CD4-positive, alpha-beta T cell treated with Interleukin-21 for 1 hour (primary cell): ENCODE measurements at places on chromosomes 1 and 21.

DNA sequence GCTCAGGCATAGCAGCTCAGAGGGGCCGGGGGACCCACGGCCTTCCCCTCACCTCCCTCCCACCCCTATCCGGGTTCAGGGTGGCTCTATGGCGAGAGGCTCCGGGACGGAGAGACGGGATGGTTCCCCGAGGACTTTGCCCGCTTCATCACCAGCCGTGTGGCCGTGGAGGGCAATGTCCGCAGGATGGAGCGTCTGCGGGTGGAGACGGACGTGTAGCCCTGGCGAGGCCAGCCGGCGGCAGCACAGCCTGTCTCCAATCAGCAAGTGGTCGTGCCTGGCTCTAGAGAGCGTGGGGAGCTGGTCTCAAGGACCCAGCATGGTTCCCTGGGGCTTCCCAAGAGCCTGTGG, 25.9 kb downstream of the ARHGEF16 start:
- no peak for DNase-seq

- DNase-seq: no peak
These were observed 359.8 kb downstream of the DUSP10 start for GRCh38 chr1:221381910-221382623.

GRCh38 chr1:204885790-204886189, 15.1 kb downstream of the NFASC start:
- DNase-seq: no peak

DNA sequence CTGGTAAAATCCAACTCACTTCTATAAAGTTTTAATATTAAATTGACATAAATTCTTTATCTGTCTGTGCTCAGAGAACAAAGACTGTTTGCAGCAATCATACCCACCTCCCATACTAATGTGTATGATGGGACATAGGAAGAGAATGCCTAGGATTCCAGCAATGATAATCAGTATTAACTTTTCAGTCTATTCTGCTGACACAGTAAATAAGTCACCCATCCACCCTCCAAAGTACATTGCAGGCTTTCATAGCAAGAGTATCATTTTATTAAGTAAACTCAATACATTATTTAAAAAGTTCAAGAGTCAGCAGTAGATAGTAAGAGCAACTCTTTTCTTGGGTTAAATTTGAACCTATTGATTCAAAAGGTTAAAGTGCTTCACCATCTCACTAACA, 8.8 kb downstream of the RBM34 start:
- DNase-seq: no peak

GRCh38 chr1:58753431-58753866, 30.4 kb downstream of the JUN start:
- DNase-seq: no peak

DNA sequence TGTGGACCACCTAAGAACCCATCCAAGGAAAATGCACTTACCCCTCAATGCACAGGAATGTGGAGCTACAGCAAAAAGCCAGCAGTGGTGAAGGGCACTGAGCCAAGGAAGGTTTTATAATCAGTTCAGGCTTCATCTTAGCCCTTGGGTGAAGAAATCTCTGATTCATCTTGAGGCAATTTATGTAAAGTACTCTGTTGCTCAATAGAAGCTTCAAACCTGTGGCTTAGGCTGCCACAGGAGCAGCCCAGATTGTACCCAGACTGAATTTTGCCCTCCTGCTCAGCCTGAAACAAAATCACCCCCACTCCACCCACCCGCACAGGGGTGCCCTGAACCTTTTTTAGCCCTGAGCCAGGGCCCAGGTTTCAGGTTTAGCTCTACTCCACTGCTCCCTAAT, at the start of gene S100A12:
TSS of gene S100A12 (minus strand) at position 111 of the 400 bp plus-strand sequence. CDS start 1,029 bp downstream, outside the sequence.
- no peak for DNase-seq

- DNase-seq: no peak
These were observed 163.0 kb downstream of the SYT2 start for GRCh38 chr1:202547215-202547614.

- DNase-seq: no peak
These were observed 21.4 kb upstream of the BMP8A start for GRCh38 chr1:39470040-39470439.

GRCh38 chr1:111878649-111879048, 110.8 kb downstream of the KCND3 start:
- DNase-seq: no peak

DNA sequence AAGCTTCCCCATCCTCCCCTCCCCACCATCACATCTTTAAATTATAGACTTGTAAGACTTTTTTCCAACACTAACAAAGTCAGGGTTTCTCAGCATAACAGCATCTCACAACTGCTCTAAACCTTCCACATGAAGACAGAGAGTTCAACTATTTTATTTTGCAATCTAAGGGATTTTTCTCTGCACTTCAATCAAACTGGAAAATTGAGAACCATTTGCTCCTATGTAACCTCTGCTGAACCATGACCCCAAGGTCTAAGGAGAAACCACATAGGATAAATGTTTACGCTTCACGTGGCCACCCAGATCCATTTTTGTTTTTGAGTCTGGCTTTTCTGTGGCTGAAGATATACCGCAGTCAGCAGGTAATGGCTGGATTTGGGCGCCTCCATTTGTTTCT, 13.2 kb downstream of the ERRFI1 start:
- DNase-seq: no peak

GRCh38 chr1:81314513-81315233, 486.1 kb upstream of the ADGRL2 start:
- DNase-seq: no peak

DNA sequence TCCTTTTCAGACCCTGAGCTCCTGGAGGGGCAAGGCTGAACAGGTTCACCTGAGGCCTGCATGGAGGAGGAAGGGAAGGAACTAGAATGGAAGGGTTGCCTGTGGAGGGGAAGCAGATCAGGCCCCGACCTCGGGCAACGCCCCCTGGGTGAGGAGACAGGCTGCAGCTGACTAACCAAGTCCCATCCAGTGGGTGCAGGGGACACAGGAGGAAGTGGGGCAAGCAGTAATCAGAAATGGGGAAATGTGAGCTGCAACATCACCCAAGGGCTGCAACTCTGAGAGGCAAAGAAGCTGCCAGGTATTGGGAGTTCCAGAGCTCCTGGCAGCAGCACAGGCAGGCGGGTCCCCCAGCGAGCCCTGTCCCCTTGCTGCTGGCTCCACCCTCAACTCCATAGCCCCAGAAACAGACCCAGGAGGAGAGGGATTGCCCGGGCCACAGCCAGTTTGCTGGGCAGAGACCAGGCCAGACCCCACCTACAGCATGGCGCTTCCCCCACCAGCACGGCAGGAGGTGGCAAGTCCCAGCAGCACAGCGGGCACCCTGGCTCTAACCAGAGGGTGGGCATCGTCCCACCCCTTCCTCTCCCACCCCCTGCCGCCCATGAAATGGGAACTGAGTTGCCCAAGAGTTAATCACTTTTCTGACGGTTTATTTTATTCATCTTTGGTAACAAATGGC, 38.5 kb downstream of the MRPL37 start:
- no peak for DNase-seq

GRCh38 chr1:48043622-48044021, 46.4 kb upstream of the TRABD2B start:
- no peak for DNase-seq

DNA sequence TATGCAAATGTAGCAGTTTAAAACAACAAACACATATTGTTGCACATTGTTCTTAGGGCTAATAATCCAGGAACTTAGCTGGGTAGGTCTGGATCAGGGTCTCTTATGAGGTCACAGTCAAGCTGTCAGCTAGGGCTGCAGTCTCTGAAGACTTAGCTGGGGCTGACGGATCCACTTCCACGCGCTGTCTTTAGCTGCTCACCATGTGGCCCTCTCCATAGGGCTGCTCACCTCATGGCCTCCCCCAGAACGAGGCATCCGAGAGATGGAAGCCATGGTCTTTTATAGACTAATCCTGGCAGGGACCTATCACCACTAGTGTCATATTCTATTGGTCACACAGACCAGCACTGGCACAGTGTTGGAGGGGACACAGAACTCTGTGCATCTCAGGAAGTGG, 8.7 kb upstream of the OXCT2 start:
- DNase-seq: no peak

- DNase-seq: no peak
These were observed 17.0 kb downstream of the PCNT start for GRCh38 chr21:46340998-46341397.

DNA sequence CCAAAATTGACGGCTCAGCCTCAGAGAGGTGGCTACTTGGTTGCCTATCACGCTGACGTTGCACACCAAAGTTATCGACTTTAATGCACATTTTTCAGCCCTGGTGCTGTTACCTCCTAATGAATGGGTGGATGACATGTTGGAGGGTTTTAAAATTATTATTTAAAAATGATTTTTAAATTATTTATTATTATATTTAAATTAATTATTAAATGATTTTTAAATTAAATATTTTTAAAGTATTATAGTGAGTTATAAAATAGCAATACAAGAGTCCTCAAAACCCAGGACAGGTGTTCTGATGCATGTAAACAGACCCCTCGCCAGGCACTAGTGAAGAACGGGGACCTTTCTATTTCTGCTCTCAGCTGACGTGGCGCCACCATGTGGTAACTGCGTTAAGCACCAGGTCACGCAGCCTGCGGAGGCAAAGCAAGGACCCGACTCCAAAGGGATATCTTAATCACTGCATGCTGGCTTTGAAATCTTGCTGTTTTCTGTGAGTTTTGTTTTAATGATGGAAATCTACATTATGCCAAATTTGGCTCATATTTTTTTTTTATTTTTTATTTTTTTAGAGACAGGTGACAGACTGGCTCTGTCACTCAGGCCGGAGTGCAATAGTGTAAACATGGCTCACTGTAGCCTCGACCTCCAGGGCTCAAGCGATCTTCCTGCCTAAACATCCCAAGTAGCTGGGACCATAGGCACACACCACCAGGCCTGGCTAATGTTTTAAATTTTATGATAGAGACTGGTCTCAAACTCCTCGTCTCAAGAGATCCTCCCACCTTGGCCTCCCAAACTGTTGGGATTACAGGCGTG, 22.6 kb downstream of the CASP9 start:
- peak; percentile 49 for DNase-seq

GRCh38 chr21:38734646-38735365, 70.9 kb upstream of the ETS2 start:
- no peak for DNase-seq

GRCh38 chr1:55044617-55045397, 5.5 kb downstream of the PCSK9 start:
- no peak for DNase-seq

- DNase-seq: no peak
These were observed 21.5 kb upstream of the HMGB4 start for GRCh38 chr1:33842348-33842747.

GRCh38 chr21:23837564-23837963, 1769.7 kb downstream of the MRPL39 start:
- DNase-seq: no peak

DNA sequence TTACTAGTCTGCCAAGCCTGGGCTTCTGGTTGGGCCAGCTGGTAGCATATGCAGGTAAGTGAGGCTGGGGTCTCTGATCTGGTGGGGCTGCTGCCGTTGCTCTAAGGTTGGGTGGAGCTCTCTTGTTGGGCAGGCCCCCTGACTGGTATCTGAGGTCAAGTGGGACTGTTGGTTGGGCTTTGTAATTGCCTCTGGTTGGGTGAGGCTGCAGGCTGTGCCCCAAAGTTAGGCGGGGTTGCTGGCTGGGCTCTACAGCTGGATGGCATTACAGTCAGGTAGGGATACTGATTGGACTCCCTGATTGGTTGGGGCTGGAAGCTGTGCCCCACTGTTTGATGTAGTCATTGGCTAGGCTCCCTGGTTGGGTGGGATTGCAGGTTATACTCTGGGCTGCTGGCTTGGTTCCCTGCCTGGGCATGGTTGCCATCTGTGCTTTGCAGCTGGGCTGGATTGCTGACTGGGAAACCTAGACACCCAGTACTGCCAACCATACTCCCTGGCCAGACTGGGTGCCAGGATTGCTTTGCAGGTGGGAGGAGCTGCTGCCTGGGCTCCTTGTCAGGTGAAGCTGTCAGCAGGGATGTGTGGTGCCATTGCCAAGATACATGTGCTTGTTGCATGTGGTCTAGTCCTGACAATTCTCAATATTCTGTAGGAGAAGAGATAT, 130.5 kb downstream of the RABGAP1L start:
- no peak for DNase-seq

- no peak for DNase-seq
These were observed 134.8 kb upstream of the WNT4 start for GRCh38 chr1:22277662-22278061.

DNA sequence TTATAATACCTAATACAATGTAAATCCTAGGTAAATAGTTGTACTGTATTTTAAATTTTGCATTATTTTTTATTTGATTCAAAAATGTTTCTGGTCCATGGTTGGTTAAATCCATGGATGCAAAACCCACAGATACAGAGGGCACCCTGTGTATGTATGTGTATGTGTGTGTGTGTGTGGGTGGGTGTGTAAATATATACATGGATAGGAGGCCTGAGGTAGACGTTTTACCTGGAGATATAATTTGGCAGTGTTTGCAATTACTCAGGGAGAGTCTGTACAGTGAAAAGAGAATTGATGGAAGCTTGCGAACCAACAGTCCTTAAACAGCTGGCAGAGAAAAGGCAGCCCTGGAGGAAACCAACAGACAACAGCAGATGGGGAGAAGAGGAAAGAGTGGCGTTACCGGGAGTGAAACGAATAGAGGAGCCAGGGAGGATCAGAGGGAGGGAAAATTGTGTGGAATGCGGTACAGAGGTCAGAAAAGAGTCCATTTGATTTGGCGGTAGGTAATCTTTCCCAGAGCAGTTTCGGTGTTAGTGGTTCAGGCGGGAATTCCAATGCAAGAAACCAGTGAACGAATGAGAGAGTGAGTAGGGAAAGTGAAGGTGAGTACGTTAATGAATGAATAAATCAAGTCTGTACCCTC, 47.9 kb upstream of the NBL1 start:
- DNase-seq: no peak

DNA sequence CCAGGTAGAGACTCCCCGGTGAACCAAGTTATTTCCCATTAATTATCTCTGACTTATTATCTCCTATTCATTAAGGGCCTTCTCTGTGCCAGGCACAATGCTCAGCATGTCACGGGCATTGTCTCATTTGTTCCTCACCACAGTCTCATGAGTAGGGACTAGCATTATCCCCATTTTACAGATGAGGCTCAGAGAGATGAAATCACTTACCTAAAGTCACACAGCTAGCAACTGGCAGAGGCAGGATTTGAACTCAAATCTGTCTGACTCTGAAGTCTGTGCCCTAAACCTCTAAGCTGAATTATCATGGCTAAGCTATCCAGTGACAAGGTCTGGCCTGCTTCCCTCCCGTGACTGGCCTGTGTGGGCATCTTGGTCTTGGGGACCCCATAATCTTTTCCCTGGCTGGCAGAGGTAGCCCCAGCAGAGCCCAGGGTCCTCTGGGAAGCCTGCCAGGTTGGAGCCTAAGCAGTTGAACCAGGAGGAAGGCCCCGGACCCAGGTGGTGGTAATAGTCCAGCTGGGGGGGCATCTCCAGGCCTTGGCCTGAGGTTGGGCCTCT, 4.5 kb downstream of the MAP7D1 start:
- DNase-seq: peak; percentile 11
